CD8-positive, alpha-beta T cell (primary cell): ENCODE measurements at places on chromosomes 3 and 15.

GRCh38 chr3:140164922-140165590 lies 230.1 kb downstream of the CLSTN2 start:
- no peak for DNase-seq

GRCh38 chr3:116164039-116164438 lies 281.2 kb downstream of the LSAMP start:
- DNase-seq, result no peak

GRCh38 chr3:69191516-69191915 lies 69.1 kb upstream of the LMOD3 start:
- DNase-seq, result no peak

DNA sequence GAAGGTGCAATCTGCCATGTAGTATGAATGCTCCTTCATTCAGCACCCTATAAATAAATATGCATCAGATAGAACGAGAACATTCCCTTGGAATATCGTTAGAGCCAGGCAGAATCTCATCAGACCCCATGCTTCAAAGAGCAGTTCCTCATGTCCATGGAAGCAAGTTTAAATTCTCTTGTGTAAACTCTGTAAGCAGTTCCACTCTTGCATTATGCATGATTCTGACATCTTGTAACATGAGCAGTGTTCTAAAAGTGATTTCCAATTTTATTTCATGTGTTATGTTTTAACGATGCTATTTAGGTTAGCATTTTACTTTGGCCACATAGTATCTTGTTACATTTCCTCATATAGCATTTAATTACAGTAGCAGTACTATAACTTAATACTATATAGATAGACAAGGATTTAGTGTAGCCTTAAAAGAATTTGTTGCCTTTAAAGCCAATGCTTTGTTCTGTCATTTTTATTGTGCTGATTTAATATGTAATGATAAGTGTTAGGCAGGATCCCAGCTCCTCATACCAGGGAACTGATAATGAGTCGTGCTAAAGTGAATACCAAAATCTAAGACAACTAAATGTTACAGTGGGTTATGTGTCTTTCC lies 161.2 kb upstream of the NECTIN3 start:
- DNase-seq, result no peak

GRCh38 chr3:139457066-139457465 lies 19.2 kb downstream of the RBP2 start:
- DNase-seq, result no peak

DNA sequence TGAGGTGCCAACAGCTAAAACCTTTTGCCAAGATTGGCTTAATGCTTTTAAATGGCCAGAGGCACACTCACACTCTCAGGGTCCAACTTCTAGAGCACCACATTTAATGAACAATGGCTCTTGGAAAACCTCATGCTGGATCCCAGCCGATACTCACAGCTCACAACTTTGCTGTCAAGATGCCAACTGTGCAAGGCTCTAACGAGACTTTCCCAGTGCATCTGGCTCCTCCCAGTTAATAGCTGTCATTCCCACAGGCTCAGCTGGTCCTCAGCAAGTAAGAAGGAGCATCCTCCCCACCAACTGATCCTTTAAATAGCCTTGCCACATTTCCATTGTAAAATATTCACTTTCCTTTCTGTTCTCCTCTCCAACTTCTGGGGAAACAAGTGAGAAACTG lies 20.3 kb upstream of the FRMD4B start:
- no peak for DNase-seq

DNA sequence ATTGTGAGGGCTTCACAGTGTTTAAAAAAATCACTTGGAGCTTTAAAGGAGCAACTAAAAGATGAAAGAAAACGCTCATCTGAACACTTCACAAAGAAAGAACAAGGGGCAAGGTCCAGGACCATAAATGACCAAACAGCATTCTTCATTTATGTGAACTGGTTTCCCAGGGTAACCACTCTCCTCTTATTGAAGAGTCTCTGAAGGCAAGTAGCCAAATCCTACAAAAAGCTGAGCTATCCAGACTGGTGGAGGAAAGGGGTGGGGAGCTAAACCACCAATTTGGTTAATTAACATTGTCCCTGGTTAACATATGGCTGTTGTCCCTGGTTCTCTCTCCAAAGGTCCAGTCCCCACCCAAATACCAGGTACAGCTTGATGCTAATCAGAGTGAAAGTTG lies 58.1 kb downstream of the OSBPL10 start:
- no peak for DNase-seq

- no peak for DNase-seq
These were observed 28.0 kb upstream of the RAB11A start for GRCh38 chr15:65841121-65841930.

GRCh38 chr3:128546646-128547045 lies 53.6 kb upstream of the GATA2 start:
- no peak for DNase-seq

GRCh38 chr15:62164396-62165103 lies 535 bp downstream of the C2CD4B start:
- no peak for DNase-seq

DNA sequence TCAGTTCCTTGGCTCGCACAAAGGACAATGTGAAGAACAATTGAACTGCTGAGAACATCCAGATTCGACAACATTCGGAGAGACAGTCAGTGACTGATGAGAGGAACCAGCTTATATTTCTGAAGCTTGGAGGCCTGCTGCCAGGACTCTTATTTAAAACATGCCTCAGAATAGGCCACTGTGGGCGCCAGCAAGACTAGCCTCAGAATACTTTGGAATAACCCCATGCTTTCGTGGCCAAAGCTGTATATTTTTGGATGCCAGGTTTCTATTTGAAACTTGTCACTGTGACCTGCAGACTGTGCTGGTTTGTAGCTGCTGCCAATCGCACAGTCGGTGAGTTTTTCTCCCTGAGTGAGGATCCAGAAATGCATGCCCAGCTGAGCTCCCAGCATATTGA lies 129.9 kb upstream of the UBE3A start:
- no peak for DNase-seq

- DNase-seq, result no peak
These were observed 11.5 kb upstream of the CLRN1 start for GRCh38 chr3:150984066-150984465.

DNA sequence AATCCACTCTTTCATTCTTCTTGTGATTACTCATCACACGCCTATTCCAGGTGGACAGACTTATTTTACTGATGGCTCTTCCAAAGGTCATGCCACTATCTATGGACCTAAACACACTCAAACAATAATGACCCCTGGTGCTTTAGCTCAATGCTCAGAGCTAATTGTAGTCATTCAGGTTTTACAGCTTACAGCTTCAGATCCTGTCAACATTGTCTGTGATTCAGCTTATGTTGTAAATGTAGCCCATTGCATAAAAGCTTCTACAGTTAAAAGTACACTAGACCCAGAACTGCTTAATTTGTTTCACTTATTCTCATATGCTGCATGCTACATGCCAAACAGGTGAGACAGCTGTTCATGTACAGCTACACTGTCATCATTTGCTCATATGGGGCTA lies 49.2 kb downstream of the LSM3 start:
- no peak for DNase-seq

- no peak for DNase-seq
These were observed 220.8 kb downstream of the MTHFS start for GRCh38 chr15:79675982-79676381.

DNA sequence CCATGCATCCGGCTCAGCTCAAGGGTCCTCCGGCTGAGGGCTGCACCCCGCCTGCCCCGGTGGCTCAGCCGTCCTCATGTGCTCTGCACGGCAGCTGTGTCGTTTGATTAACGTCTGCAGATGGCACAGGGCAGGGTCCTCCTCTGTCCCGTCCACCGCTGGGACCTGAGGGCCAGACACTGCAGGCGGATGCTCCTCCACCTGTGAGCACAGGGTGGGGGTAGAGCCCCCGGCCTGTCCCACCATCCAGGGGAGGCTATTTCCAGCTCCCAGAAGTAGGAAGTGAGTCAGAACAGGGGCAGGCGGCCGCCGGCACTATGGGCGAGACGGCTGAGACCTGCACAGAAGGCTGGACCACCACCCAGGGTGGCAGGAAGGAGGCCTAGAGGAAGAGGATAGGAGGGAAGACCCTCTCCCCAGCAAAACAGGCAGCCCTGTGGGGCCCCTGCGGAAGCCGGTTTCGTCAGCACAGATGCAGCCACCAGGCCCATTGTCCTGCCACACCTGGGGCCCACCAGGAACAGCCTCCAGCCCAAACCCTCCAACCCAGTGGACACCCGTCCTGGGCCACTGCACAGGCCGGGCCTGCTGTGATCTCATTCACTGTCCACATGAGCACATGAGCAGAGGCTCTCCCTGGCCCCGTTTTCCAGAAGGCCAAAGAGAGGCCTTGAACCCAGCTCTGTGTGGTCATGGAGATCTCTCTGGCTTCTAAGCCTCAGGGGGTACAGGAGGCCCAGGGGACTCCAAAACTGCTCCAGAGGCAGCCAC lies 12.6 kb upstream of the PLXND1 start:
- DNase-seq, result no peak

- DNase-seq, result no peak
These were observed 57.7 kb downstream of the PRTG start for GRCh38 chr15:55685286-55685685.

DNA sequence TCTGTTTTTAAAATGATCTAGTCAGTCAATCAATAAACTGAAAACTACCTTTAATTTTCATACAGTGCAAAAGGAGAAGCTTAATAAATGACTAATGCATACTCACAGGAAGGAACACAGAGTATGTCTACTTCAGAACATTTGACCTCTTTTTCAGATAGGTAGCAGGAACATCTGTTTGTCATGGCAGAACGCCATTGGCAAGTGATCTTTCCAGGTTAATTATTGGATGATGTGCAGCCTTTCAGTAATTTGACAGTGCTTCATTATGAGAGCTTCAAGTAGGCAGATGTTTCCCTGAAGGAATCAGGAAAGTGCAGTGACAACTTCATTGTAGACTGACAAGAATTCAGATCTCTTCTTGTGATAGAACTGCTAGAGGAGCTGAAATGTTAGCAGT lies 325.0 kb downstream of the OTOL1 start:
- no peak for DNase-seq

DNA sequence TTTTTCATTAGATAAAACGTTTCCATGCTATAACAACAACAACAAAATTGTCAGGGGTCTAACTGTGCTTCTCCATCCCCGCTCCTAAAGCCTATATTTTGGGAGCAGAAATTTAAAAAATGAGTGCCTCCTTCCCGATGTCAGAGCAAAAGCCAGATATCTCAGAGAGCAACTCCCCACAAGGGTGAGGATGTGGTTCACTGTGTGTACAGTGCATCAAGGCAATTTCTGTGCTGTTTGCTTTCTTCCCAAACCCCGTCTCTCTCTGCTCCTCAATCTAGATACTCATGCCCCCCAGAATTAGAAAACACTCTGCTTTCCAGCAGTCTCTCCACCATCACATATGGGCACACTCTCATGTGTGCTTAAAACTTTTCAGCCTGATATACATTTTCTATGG lies 76.7 kb upstream of the MBNL1 start:
- DNase-seq, result peak; percentile 60

DNA sequence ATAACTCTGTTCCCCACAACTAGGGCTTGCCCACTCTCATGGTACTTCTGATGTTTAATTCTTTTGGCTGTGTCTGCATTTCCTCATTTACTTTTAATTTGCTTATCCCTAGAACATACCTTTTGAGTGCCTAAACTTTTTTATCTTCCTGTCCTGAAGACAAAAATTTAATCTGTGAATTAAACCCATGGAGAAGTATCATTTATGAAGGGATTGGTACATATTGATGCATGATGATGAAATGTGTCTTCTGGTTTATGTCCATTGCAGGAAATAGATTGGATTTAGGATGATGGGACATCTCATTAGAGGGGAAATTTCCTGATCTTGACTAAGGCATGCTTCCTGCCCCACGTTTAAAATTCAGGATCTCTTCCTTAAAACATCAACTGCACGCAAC lies 109.5 kb downstream of the PGPEP1L start:
- DNase-seq, result no peak

- DNase-seq, result no peak
These were observed 830.3 kb downstream of the ROBO1 start for GRCh38 chr3:78937475-78937874.

DNA sequence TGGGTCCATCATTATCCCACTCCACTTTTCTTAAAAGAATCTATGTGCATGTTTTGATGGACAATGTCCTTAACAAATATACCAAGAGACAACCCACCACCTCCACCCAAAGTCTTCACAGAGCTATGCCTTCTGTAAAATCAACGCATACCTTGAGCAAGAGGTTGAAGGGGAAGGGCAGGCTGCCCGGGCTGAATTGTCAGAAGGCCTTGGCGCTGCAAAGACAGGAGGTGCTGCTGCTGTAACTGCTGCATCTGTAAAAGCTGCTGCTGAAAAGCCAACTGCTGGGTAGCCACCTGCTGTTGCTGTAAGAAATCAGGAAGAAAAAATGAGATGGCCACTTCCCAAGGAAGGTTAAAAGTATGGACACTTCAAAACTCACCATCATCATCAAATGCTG lies 536.7 kb downstream of the FOXP1 start:
- no peak for DNase-seq

- DNase-seq, result no peak
These were observed 74.1 kb downstream of the GAP43 start for GRCh38 chr3:115697263-115698053.

DNA sequence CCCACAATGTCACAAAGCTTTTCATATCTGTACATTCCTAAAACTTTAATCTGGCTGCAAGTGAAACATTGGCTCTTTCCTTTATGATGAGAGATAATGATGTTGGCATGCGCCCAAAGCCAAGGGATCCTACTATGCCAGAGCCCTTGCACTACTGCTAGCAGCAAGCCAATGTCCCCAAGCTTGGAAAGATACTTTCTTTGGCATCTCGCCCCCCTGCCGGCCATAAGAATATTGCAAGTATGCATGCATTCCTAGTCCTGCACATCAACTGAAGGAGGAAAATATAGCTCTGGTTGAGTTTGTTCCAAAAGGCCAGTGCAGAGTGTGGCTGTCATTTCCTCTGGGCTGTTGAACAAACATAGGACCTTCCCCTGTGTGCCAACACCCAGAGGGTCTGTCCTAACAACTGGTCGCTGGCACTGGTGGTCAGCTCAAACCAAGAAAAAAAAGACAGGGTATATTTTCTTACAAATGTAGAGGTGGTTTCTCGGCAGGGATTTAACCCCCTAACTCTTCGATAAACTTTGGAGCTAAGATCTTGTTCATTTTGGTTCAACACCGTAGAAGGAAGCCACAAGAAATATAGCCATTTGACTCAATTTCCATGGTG lies 120.9 kb upstream of the ZBED2 start:
- DNase-seq, result peak; percentile 22

GRCh38 chr3:43178891-43179366 lies 73.0 kb upstream of the POMGNT2 start:
- DNase-seq, result no peak

GRCh38 chr15:67093504-67093862 lies 28.1 kb downstream of the SMAD3 start:
- DNase-seq, result no peak

GRCh38 chr3:52057812-52058495 lies 1.6 kb upstream of the DUSP7 start:
- DNase-seq, result no peak

GRCh38 chr3:150936693-150937092 lies 31.5 kb upstream of the MINDY4B start:
- no peak for DNase-seq

GRCh38 chr3:5653426-5654143 lies 466.1 kb downstream of the EDEM1 start:
- DNase-seq, result no peak
